Central memory CD4-positive, alpha-beta T cell (primary cell): ENCODE measurements at places on chromosomes 6 and 20.

- no peak for DNase-seq
Measured at GRCh38 chr6:45808042-45808645, 207.5 kb downstream of the CLIC5 start.

DNA sequence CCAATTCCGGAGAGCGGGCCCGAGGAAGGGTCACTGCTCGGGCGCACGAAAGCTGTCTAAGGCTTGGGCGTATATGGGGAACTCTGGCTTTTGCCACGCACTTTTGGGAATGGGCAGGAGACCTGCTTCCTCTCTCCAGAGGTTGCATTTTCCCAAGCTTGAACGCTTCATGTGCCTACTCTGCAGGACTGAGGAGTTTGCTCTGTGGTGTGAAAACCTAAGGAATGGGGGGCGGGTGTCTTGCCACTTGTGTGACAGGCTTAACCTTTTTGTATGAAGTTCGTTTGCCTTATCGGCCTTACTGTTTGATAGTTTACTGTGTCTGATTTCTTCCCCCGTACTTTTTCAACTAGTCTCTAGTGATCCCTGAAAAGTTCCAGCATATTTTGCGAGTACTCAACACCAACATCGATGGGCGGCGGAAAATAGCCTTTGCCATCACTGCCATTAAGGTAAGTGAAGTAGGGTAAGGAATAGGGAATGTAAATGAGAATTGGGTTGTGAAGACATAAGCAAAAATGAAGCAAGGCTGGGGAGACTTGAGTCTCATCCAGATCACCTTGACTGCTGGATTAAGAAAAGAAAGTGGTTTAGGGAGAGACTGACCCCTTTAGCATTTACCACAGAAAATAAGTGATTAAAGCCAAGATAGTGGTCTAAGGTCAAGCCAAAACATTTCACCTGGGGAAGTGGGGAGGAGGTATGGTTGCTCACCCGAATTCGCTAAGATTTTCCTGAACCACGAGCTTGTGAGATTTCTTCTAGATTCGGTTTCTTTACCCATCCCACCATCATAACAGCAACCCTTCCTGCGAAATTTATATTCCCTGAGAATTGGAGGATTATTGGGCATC, 627 bp downstream of the RPS18 start:
- no peak for DNase-seq

- DNase-seq = no peak
Measured at GRCh38 chr20:1154691-1155090, 30.1 kb downstream of the TMEM74B start.

DNA sequence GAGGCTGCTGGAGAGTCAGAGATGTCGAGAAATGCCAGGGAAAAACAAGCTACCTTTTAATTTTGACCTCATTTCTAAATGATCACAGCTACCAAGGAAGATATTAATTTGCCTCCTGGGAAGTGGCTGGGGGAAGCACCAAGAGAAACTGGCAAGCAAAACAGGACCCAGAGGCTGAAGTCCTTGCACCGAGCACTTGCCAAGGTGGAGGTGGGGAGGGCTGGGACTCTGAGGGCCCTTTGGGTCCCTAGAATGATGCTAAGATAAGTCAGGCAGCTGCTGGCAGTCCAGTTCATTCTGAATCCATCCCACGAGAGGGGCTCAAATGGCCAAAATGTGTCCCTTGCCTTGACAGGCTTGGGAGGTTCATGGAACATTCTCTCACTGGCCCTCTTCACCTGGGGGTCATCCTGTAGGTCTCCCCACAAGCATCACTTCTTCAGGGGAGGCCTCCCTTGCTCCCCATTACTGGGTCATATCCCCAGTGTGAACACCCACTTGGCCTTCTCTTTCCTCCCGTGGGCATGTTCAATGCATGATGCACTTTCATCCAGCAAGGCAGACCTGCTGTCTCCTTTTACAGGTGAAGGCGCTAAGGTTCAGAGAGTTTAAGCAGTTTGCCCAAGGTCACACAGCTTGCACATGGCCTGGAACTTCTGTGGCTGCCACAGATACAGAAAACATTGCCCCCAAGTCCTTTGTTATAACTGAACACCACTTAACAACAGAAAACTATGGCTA, 39.1 kb upstream of the BLCAP start:
- DNase-seq = no peak

DNA sequence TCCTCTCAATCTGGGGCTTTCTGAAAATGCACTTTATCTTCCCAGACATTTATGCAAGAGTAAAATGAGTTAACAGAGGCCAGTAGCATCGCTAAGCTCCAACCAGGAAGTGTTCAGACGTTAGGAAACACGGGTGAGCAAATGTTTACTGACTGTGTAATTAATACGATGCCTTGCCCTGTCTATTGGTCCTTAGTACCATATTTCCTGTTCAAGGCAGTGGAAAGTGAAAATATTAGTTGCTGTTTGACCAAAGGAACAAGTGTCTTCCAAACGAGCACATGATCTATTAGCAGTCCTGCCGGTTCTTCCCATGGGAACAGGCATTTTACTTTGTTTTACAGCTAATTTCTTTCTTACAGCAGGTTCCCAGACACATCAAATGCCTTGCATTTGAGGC, 311.1 kb upstream of the JAG1 start:
- no peak for DNase-seq

- no peak for DNase-seq
Measured at GRCh38 chr20:32796383-32796948, 23.3 kb upstream of the MAPRE1 start.

- no peak for DNase-seq
Measured at GRCh38 chr6:14166839-14167238, 49.3 kb downstream of the CD83 start.

- DNase-seq = no peak
Measured at GRCh38 chr6:144408161-144408560, 123.0 kb downstream of the UTRN start.

DNA sequence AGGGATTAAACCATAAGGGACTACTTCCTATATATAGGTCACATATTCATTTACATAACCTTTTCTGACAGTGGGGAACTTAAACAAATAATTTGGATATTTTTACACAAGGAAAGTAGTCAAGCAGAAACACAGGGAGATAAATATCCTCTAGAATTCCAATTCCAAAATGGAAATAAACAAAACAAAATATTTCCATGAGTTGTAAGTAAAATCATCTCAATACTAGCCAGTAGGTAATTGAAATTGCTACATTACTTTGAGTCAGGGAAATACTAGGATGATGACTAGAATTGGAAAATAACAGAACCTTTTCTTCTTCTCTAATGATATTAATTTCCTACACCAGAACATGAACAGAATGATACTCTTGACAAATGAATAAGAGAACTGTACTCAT, 1308.1 kb upstream of the GJE1 start:
- no peak for DNase-seq

DNA sequence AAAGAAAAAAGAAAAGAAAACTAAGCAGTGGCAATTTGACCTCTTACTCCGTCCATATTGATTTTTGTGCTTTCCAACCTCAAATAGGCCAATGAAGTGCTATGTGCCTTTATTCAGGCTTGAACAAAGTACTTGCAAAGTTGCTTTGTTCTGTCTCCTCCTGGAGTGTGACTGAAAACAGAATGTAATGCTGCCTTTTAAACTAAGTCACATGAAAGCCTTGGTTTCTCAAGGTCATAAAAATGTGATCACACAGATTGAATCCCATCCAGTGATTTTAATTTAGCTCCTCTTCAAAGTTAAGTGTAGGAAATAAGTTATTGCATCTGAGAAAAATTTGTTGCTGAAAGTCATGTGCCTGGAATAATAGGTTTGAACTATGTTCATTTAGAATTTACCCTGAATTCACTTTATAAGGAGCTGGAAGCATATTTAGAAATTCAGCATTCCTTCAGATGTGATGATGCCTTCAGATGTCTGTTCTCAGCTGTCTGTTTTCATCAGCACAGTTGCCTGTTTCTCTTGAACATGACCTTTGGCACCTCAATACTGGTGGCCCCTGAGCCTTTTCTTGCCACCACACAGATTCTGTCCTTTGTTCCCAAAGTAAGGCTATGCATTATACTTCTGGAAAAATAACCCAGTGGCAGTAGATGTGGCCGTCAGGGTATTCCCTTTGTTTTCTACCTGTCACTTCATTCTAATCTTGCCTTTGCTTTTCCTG, 48.8 kb downstream of the KIZ start:
- no peak for DNase-seq

DNA sequence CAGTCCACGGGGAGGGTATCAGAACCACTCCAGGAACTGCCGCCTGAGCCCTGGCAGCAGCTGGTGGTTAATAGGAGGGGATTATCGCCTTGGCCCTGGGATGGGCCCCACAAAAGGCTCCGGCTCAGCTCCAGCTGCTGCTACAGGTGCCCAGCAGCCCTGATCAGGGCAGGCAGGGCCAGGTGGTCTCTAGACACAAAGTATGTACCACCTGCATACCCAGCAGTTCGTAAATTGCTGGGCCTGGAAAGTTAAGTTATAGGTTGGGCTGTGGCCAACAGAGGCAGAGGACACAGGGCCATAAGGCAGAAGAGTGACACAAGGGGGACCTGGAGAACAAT, 35.1 kb downstream of the RRBP1 start:
- DNase-seq = no peak

DNA sequence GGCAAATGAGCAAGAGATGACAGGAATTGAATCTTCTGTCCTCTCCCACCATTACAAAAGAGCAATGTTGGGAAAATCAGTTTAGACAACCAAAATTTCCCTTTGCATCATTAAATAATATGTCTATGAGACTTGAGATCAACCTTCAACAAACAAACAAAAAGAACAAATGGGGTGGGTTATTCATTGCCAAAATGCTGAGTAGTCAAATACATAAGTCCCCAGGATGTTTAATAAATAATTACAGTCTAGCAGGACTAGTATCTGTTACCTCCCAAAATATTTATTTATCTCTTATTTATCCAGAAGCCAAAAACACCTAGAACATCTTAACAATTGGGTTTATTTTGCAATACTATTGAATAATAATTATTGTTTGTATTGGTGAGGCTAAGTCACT, 16.2 kb upstream of the IRAK1BP1 start:
- no peak for DNase-seq

- no peak for DNase-seq
Measured at GRCh38 chr6:45946352-45946751, 69.3 kb downstream of the CLIC5 start.

DNA sequence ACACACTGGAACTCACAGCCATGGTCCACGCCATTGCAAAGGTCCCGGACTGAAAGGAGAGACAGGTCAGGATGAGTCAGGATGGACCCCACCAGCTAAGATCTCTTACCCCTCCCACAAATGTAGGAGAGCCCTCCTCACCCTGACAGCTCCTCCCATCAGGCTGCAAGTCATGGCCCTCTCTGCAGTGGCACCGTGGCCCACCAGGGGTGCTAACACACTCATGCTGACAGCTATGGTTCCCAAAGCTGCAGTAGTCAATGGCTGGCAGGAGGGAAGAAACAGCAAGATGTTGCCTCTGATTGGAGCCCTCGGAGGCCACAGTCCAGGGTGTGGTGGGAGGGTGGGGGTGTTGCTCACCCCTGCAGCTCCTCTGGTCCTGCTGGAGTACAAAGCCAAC, 5.7 kb upstream of the RBPJL start:
- no peak for DNase-seq

DNA sequence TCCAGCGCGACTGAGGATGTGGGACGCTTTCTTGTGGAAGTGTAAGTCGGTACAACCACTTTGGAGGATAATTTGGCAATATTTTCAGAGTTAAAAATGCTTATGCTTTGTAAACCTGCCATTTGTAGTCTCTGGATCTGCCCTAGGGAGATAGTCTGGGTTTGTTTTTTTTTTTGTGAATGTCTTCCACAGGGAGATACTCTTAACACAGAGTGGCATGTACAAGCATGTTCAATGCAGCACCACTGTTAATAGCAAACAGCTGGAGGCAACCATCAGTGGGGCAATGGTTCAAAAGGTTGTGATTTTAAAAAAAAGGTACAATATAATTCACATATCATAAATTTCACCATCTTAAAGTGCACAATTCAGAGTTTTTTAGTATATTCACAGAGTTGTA, 22.4 kb downstream of the SLC9A8 start:
- no peak for DNase-seq

DNA sequence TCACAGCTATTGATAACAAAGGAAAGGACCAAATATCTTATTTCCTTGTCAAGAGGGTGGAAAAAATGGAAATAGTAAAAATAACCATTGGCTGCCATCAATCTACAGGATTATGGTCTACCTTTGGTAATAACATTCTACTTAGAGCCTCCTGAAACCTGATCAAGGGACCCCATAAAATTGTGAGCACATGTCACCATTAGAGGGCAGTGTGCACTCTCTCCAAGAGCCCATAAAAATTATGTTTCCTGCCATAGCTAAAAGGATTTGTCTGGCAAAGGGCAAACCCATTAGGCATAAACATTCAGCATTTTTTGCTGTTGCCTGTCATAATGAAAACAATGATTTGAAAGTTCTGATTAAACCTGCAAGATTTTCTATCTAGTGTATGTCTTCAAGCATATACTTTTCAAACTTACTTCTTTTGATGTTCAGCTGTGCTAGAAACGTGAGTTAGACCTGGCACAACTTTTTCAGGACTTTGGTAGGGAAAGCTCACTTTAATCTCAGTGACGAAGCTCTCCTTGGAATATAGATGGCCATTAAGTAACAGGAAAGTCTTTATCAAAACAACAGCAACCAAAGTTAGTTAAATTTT, 120.7 kb upstream of the ZFP64 start:
- DNase-seq = peak; percentile 55

DNA sequence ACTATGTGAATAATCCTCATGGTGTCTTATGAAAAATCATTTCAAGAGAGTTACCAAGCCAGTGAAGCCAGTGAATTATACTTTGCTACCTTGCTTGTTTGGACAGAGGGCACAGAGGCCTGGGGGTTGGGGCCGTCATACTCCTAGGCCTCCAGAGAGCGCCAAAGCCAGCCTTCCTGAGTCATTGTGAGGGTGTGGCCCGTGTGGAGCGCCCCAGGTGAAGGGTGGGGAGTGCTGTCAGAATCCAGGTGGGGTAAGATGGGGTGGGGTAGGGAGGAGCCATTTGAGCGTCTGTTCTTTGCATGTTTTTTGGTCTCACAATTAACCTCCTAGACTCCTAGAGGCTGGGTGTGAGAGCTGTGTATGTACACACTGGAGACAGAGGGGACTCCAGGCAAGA, 71.1 kb downstream of the PERP start:
- no peak for DNase-seq

DNA sequence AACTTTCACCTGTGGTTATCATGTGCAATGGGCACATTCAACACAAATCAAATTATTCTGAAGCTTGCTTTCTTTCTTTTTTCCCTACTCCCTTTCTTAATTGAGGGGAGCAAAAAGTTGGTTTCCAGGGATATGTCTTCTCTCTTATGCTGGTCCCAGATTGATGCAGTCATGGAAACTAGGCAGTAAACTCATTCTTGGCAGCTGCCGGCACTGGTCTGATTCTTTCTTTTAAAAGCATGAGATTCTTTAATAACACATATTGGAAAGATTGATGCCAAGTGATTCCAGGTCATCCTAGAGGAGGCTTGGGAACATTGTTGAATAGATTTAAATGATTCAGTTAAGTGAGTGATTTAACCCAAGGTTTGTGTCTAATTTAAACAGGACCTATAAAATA, 29.0 kb downstream of the PTPRA start:
- no peak for DNase-seq

GRCh38 chr20:5511930-5512329, 195.2 kb upstream of the PROKR2 start:
- no peak for DNase-seq
